ENCODE measurements at places on chromosomes 12 and 14. TPM values are rescaled to one million over a fixed set of nuclear protein-coding genes. Genes with fewer than 3 reads are reported as not detected.
A peak's percentile ranks its signal among the peaks of the same experiment; 100 is the strongest.

GRCh38 chr14:87008965-87009364, 984.0 kb downstream of the GALC start:
- no peaks in the 10 kb centered on the region for H3K36me3 ChIP-seq
- DNase-seq: no peak
- no peak overlapping the region for H3K27ac ChIP-seq
- no peaks in the 10 kb centered on the region for H3K4me1 ChIP-seq
- H3K27me3 ChIP-seq: no peaks in the 10 kb centered on the region

- H3K27ac ChIP-seq: no peak overlapping the region
- DNase-seq: no peak
- H3K36me3 ChIP-seq: peaks cover 80% of the 10 kb centered on the region
- no peaks in the 10 kb centered on the region for H3K27me3 ChIP-seq
- no peak overlapping the region for H3K4me3 ChIP-seq
These were observed 5.5 kb downstream of the NOPCHAP1 start for GRCh38 chr12:104991565-104992128.

GRCh38 chr14:55103005-55103640, 25.9 kb upstream of the LGALS3 start:
- no peaks in the 10 kb centered on the region for H3K27me3 ChIP-seq
- H3K36me3 ChIP-seq: no peaks in the 10 kb centered on the region
- H3K4me3 ChIP-seq: no peak overlapping the region
- no peak overlapping the region for H3K27ac ChIP-seq
- H3K4me1 ChIP-seq: peaks cover 10% of the 10 kb centered on the region
- peak; percentile 93 for DNase-seq

DNA sequence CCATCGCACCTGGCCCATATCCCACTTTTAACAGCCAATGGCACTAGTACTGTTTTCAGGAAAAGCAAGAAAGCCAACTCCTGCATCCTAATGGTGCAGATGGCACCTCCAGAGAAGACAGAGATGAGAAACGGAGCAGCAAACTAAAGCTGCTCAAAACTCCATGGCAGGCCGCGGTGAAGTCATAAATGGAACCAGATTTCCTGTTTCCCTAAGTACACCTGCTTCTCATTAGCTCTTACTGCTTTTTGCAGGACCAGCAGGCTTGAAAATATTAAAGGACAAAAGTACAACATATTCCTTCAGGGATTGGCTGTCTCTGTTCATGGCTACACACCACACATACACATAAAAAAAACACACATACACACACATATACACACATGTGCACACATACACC, 36.7 kb upstream of the LGALS3 start:
- no peak for DNase-seq
- H3K4me3 ChIP-seq: no peak overlapping the region
- H3K36me3 ChIP-seq: no peaks in the 10 kb centered on the region
- H3K4me1 ChIP-seq: no peaks in the 10 kb centered on the region

DNA sequence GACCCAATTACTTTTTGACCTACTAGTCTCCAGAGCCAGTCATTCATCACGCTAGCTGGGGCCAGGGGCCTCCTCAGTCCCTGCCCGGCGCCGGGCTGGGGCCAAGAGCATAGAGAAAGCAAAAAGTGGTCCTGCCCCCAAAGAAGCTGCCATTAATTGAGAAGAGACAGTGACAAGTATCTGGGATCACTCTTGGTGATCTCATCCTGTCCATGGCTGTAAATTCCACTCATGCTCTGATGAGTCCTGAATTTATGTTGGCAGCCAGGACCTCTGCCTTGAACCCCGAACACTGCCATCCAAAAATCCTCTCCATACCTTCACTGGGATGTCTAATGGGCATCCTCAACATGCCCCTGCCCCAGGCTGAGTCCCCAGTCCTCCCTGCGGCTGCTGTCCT, 34.4 kb upstream of the DLK1 start:
- H3K36me3 ChIP-seq: no peaks in the 10 kb centered on the region
- H3K27me3 ChIP-seq: no peaks in the 10 kb centered on the region
- H3K27ac ChIP-seq: no peak overlapping the region
- H3K4me3 ChIP-seq: no peak overlapping the region
- peaks cover 3% of the 10 kb centered on the region for H3K4me1 ChIP-seq

DNA sequence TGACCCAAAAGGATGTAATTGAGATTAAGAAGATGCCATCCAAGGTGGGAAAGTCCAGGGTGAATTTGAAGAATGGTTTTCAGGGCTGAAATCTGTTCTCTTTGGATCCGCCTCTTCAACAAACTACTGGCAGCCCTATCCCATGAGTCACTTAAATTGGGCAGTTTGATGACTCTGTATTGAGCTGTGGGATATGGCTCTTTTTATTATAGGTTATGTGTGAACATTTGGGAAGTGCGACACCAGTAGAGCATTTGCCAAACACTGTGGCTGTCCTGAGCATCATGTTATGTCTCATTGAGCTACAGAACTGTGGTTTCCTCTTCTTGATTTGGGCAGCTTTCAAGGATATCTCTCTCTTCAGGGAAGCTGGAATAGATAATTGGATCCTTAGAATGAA, 22.3 kb downstream of the IFT43 start:
- H3K4me1 ChIP-seq: peaks cover 6% of the 10 kb centered on the region
- no peaks in the 10 kb centered on the region for H3K27me3 ChIP-seq
- no peak overlapping the region for H3K4me3 ChIP-seq
- no peak overlapping the region for H3K27ac ChIP-seq
- peaks cover 68% of the 10 kb centered on the region for H3K36me3 ChIP-seq

- H3K4me3 ChIP-seq: no peak overlapping the region
- DNase-seq: no peak
- peaks cover 4% of the 10 kb centered on the region for H3K4me1 ChIP-seq
- no peak overlapping the region for H3K27ac ChIP-seq
These were observed 72.4 kb downstream of the RNF34 start for GRCh38 chr12:121472150-121472905.

TAS2R14 gene
- 1.3 TPM for total RNA-seq

REM2 gene
- total RNA-seq: 0.77 TPM

SYT1 gene
- 6.5 TPM for total RNA-seq

OASL gene
- total RNA-seq: not detected

TUNAR gene
- total RNA-seq: 30.0 TPM

KRT77 gene
- not detected for total RNA-seq

Measured in endodermal cell (in vitro differentiated cells).